ENCODE measurements at places on chromosomes 3 and 15. TPM values are rescaled to one million over a fixed set of nuclear protein-coding genes. Genes with fewer than 3 reads are reported as not detected.

The LTF gene
- total RNA-seq = not detected

The RTP3 gene
- not detected for total RNA-seq

DNA sequence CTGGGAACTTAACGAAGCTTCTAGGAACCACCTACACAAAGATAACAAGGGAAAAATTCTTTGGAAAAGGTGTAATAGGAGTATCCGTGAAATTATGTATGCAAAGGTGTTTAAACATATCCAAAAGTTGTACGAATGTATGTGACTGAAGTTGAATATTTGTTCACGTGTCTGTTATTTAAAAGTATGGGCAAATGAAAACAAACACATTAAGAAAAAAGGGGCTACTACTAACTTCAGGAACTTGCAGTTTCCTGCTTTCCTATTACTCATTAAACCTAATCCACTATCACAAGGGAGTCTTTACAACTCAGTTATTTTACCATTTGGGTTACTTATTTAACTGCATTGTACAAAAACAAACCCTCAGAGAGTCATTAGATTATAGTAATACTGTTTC lies 33.9 kb upstream of the GRAMD1C start:
- peaks cover 36% of the 10 kb centered on the region for H3K36me3 ChIP-seq
- H3K27me3 ChIP-seq = no peaks in the 10 kb centered on the region
- no peak for DNase-seq
- H3K27ac ChIP-seq = no peak overlapping the region
- no peak overlapping the region for H3K4me3 ChIP-seq
- H3K4me1 ChIP-seq = no peaks in the 10 kb centered on the region

DNA sequence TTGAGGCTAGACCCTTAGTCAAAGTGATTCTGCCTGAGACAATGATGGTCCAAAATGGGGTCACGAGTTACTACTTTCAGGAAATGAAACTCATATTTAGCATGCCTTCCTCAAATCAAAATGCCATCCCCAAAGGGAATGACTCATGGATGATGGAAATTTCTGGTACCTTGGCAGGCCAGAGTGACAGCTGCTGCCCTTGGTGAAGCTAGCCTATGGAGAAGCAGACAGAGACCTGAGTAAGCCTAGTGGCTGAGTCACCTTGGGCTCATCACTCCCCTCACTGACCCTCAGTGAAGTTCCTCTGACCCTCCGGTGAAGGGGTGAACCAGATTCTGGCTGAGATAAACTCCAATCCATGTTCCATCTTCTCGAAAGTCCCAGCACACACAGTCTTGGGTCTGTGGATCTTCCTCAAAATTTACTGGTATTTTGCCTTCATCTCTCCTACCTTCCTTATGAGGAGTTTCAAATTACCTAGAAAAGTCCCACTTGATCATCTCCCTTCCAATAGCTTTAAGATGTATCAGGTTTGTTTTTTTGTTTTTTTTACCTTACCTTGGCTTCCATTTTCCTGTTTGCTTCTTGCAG lies 54.5 kb upstream of the ABHD17C start:
- H3K4me1 ChIP-seq = no peaks in the 10 kb centered on the region
- H3K36me3 ChIP-seq = no peaks in the 10 kb centered on the region
- H3K4me3 ChIP-seq = no peak overlapping the region
- H3K27me3 ChIP-seq = no peaks in the 10 kb centered on the region
- DNase-seq = no peak
